CD4-positive, alpha-beta T cell treated with Interferon gamma for 1 hour (primary cell): ENCODE measurements at places on chromosomes 13 and 19.

DNA sequence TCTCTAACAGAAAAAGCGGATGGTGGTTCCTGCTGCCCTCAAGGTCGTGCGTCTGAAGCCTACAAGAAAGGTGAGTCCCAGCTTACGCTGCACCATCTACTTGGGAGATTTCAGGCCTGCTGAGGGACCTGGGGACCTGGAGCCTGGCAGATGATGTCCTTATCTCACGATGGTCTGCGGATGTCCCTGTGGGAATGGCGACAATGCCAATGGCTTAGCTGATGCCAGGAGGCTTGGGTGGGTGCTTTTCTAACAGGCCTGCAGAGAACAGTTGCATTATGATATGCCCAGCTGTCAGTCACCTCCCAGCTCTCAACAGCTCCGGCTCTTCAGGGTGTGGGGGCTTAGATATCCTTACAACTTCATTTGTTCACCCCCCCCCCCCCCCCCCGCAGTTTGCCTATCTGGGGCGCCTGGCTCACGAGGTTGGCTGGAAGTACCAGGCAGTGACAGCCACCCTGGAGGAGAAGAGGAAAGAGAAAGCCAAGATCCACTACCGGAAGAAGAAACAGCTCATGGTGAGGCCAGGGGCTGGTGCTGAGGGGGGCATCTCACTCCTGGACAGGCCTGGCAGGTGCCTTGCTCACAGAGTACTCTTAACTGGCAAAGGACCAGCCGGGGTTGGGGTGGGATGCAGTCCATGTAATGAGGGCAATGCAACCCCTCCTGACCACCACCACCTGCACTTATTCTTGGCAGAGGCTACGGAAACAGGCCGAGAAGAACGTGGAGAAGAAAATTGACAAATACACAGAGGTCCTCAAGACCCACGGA, 3.8 kb downstream of the RPL13A start:
- DNase-seq = no peak

GRCh38 chr13:41694545-41695301, 237.4 kb downstream of the RGCC start:
- DNase-seq = peak; percentile 10

DNA sequence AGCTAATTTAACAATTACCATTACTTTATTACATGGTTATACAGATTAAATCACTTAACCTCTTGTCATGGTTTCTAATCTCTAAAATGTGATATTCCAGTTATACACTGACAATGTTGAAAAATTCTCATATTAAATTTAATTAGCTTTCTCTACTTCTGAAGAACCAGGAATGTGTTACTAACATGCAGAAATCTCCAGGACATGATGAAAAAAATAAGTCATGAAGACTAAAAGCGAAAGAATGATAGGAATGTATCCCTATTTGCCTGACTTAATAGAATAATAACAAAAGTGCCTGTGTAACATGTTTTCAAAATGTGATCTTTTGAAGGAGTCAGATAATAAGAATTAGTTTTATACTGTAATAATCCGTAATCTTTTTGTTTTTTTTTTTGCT, 2823.7 kb upstream of the PCDH20 start:
- no peak for DNase-seq

DNA sequence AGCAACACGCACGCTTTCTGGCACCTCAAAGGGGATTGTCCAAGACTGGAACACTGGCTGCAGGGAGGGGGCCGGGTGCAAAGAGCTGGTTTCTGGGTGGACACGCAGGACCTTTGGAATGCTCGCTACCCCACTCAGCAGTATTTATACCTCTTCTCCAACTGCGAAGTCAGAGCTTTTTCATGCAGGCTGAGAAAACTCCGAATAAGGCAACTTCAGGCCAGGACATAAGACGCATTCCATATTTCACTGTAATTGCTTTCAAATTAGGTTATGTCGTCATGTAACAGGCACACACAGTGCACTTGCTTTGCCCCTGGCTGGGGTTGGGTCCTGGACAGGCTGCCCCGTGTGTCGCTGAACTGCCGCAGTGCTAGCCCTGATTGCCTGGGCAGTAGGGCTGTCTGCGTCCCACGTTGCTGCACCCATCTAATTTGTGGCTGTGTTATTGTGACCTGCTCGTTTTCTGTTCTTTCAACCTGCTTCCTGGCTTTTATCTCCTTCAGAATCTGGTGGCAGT, 44.5 kb downstream of the ACTN4 start:
- no peak for DNase-seq

DNA sequence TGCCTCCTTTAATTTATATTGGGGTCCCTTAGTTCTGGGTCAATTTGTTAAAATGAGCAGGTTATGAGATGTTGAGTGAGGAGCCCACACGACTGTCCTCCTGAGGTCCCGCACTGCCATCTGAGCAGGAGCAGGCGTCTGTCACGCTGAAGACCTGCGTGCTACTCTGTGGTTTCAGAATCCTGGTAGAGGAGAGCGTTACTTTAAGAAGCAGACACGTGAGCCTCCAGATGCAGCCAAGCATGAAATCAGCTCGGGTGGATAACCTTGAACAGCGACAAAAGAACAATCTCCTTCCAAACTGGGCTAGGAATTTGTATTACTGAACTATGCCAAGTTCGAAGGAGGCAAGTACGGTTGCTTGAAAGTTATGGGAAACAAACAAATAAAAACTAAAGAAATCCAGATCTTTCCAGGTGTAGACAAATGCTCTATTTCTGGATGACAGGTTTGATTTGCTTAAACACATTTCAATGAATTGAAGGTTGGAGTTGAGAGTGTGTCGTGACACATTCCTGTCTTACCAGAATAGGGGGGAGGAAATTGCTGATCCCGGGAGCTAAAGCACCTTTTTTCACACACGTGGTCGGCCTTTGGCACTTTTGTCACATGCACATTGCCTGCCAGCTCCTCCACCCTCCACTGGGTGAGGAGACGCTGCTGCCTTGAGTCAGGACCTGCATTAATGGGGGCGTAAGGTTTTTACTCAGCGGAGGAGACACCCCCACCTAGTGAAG, 945.5 kb upstream of the SLC10A2 start:
- DNase-seq = no peak

GRCh38 chr13:80603351-80603750, 262.4 kb upstream of the SPRY2 start:
- no peak for DNase-seq

GRCh38 chr19:609004-609346, 19.3 kb downstream of the HCN2 start:
- DNase-seq = no peak

GRCh38 chr13:48625413-48626076, 28.2 kb upstream of the CYSLTR2 start:
- DNase-seq = no peak

GRCh38 chr19:34732612-34733211, 1.3 kb upstream of the ZNF181 start:
- DNase-seq = no peak

- no peak for DNase-seq
These were observed 17.9 kb downstream of the GAS6 start for GRCh38 chr13:113845723-113846635.

DNA sequence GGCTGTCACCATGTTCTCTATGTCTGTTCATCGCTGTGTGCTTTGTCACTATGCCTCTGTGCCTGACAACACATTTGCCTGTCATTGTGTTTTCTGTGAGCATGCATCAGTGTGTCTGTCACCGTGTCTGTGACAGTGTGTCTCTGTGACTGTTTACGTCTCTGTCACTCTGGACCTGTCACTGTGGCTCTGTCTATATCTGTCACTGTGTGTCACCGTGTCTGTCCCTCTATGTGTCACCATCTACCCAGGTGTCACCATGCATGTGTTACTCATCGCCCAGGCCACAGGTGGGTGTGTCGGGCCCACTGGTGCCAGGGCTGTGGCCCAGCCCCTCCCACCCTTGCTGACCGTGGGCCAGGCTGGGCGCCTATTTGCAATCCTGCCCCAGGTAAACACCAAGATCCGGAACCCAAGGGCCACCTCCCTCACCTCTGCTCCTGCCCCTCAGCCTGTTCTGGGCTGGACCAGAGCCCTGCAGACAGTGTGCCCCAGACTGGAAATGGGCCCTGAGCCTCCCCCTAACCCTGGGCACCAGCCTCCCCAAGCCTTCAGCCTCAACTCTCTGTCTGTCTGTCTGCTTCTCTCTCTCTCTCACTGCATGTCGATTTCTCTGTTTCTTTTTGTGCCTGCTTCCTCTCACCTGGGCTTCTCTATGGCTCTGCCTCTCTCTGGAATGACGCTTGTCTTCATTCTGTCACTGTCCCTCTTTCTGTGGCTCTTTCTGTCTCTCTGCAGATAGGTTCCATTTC, 7.7 kb downstream of the IRF2BP1 start:
- no peak for DNase-seq

DNA sequence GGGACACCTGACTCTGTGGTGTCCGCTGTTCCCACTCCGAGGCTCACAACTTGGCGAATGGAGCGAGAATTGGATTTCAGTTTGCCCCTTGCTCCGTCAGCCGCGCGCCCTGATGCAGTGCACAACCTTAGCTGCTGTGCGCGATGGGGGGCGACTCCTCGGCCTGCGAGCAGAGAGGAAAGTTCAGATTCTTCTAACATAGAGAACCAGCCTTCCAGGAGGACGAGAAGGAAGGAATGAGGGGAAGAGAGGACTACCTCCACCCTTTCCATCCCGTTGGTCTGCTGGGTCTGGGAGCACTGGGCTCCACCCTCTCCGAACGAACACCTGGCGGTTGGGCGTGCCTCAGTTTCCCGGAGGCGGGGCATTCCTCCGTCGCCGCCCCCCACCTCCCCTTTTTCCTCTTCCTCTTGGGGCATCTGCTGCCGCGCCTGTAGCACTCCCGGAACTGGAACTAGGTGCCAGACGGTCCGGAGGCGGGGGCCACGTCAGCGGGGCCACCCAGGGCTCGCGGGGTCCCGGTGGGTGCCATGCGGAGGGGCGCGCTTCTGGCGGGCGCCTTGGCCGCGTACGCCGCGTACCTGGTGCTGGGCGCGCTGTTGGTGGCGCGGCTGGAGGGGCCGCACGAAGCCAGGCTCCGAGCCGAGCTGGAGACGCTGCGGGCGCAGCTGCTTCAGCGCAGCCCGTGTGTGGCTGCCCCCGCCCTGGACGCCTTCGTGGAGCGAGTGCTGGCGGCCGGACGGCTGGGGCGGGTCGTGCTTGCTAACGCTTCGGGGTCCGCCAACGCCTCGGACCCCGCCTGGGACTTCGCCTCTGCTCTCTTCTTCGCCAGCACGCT, at the start of gene KCNK6:
Gene KCNK6, plus strand, starts transcription at position 425 of the 838 bp plus-strand sequence. Its CDS starts 106 bp downstream, at position 531.
- peak; percentile 40 for DNase-seq

- no peak for DNase-seq
These were observed 77.9 kb downstream of the GNG7 start for GRCh38 chr19:2624537-2625091.

- no peak for DNase-seq
These were observed 441 bp downstream of the GJB2 start for GRCh38 chr13:20192158-20192835.

GRCh38 chr19:40740747-40741146, 9.5 kb downstream of the ACTMAP start:
- DNase-seq = no peak

- DNase-seq = no peak
These were observed 167.2 kb upstream of the KLF12 start for GRCh38 chr13:74301258-74301935.

DNA sequence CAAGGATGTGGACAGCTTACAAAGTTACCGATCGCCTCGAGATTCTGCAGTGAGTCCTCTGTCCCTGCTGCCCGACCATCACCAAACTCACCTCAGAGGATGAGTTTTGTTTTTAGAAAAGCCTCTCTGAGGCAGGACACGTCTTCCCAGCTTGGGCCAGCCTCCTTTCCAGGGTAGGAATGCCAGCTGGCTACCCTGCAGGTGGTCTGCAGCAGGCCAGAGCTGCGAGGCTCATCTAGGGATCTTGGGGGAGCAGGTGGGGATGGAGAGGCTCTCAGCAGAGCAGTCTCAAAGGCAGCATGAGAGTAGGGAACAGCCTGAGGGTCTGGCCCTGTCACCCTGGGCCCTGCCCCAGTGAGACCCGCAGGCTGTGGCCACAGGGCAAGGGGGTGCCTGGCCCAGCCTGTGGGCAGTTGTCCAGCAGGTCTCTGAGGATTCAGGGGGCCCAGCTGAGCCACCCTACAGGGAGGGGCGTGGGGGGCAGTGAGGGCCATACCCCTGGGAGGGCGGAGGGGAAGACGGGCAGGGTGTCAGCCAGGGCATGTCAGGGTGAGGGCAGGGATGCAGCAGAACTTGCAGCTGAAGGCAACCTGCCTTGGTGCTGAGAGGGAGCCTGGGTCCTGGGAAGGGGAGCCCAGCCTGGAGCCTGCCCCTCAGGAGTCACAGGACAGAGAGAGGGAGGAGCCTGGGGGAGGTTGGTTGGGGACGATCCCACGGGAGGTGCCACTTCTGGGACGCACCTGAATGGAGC, 57.3 kb upstream of the TPM4 start:
- no peak for DNase-seq

GRCh38 chr13:21929400-21929799, 258.5 kb downstream of the FGF9 start:
- DNase-seq = no peak

DNA sequence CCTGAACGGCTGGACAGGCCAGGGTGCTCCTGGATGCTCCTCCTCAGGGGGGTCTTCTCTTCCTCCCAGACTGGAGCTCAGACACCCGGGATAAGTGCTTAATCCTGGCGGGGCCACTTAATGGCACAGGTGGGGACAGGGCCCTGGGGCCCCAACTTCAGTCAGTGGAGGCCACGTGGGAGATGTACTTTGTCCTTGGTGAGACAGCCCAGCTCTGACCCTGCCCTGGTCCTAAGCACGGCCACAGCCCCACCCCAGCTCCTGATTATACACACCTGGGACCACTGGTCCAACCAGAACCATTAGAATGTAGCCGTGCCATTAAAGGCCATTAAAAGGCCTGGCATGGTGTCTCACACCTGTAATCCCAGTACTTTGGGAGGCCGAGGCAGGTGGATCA, 7.8 kb downstream of the PPP1R14A start:
- DNase-seq = no peak

DNA sequence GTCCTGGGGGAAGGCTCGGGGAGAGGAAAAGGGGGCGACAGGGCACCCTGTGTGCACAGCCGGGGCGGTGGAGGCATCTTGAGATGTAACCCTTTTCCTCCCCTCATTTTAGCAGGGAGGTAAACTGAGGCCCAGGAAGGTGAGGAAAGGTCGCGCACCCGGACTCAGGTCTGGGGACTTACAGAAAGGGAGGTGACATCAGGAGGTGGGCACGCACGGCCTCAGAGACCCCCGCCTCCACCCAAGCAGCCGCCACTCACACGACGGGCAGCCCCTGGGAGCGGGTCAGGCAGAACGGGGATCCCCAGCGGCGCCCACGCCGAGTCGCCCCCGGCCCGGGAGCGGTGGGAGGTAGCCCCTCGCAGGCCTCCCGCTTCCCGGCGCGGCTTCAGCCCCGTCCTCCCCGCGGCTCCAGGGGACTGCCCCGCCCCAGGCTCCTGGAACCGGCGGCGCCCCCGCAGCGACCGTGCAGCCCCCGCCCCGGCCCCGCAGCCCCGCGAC, 477 bp downstream of the PIP5K1C start:
- no peak for DNase-seq

GRCh38 chr19:7468840-7469239, 20.0 kb downstream of the PEX11G start:
- no peak for DNase-seq

- no peak for DNase-seq
These were observed 24.4 kb downstream of the SLC25A15 start for GRCh38 chr13:40813667-40814454.

GRCh38 chr19:18782559-18783225, 8.4 kb downstream of the COMP start:
- no peak for DNase-seq

- no peak for DNase-seq
These were observed 4.2 kb downstream of the PTGIR start for GRCh38 chr19:46620716-46621115.

GRCh38 chr13:70042193-70042592, 65.4 kb upstream of the ATXN8OS start:
- no peak for DNase-seq
